ENCODE measurements at places on chromosomes 16 and 17.

DNA sequence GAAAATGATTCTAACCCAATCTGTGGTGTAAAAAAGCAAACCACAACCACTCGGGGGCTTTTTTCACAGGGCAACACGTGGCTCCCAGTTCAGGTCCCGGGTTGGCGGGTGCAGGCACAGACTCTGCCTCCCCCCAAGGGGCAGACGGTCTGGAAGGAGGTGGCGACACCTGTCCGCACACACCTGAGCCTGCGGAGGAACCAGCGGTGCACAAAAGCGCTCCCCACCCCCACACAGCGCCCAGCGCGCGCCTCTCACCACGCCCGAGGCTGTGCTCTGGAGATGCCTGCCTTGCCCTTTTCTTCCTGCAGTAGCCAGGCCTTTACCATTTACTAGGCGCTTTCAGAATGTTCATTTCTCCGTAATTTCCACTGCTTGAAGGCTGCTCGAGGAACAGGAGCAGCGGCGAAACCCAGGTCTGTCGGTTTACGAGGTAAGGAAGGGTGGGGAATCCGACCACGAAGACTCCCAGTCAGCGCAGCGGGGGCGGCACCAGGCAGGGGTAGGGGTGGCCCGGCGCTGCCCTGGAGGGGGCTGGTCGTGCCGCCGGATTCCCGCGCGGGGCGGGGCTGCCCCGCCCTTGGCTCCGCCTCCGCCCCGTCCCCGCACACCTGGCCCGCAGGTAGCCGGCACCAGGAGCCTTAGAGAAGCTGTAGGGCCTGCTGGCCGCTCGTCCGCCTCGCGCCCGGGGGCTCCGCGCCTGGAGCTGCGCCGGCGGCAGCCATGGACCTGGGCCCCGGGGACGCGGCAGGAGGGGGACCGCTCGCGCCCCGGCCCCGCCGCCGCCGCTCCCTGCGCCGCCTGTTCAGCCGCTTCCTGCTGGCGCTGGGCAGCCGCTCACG lies at the start of gene USP43:
Gene USP43, plus strand, starts transcription at position 608 of the 842 bp plus-strand sequence. Its CDS starts 116 bp downstream, at position 724.
- H3K36me3 ChIP-seq = no peaks in the 10 kb centered on the region
- DNase-seq = no peak
- H3K27ac ChIP-seq = no peak within 1 kb of the TSS
- H3K4me3 ChIP-seq = peak within 1 kb of the TSS; percentile 72

DNA sequence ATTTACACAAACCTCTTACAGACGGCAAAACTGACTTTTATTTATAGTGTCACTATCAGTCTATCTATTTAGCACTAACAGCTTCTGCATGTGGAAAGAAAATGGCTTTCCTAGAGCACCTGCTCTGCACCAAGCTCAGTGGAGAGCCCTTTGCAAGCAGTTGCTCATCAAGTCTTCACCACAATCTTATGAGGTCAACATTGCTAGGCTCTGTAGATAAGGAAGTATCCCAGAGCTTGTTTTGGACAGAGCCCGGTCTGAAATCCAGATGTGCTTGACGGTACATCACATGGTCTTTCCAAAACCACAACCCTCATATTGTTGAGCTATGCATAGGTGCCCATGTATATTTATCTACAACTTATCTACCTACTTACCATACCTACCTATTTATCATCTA lies 572.7 kb upstream of the CDH5 start:
- H3K4me1 ChIP-seq = no peaks in the 10 kb centered on the region
- H3K27me3 ChIP-seq = peaks cover 2% of the 10 kb centered on the region
- no peak overlapping the region for H3K4me3 ChIP-seq
- H3K27ac ChIP-seq = no peak overlapping the region

DNA sequence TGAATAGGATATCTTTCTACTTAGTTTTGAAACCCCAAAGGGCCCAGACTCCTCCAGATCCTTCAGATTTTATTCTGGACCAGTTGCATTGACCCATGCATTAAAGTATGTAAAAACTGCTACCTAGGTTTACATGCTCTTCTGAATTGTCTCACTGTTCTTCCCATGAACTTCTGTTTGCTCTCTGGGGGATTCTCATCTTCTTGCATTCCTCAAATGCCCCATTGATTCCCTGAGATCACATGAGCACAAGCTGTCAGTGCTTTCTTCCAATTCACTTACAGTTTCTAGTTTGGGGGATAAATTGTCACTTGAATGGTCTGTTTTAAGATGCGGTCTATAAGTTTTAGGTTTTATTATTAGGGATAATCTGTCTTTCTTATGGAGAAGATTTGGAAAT lies 188.9 kb upstream of the KIF2B start:
- H3K36me3 ChIP-seq = no peaks in the 10 kb centered on the region
- no peak overlapping the region for H3K4me3 ChIP-seq
- no peak overlapping the region for H3K27ac ChIP-seq
- no peaks in the 10 kb centered on the region for H3K4me1 ChIP-seq
- H3K27me3 ChIP-seq = no peaks in the 10 kb centered on the region

GRCh38 chr16:15954814-15955151 lies 5.4 kb downstream of the ABCC1 start:
- peak overlapping the region; percentile 75 for H3K27ac ChIP-seq
- no peak overlapping the region for H3K4me3 ChIP-seq
- no peaks in the 10 kb centered on the region for H3K27me3 ChIP-seq
- peaks cover 6% of the 10 kb centered on the region for H3K36me3 ChIP-seq
- DNase-seq = no peak

DNA sequence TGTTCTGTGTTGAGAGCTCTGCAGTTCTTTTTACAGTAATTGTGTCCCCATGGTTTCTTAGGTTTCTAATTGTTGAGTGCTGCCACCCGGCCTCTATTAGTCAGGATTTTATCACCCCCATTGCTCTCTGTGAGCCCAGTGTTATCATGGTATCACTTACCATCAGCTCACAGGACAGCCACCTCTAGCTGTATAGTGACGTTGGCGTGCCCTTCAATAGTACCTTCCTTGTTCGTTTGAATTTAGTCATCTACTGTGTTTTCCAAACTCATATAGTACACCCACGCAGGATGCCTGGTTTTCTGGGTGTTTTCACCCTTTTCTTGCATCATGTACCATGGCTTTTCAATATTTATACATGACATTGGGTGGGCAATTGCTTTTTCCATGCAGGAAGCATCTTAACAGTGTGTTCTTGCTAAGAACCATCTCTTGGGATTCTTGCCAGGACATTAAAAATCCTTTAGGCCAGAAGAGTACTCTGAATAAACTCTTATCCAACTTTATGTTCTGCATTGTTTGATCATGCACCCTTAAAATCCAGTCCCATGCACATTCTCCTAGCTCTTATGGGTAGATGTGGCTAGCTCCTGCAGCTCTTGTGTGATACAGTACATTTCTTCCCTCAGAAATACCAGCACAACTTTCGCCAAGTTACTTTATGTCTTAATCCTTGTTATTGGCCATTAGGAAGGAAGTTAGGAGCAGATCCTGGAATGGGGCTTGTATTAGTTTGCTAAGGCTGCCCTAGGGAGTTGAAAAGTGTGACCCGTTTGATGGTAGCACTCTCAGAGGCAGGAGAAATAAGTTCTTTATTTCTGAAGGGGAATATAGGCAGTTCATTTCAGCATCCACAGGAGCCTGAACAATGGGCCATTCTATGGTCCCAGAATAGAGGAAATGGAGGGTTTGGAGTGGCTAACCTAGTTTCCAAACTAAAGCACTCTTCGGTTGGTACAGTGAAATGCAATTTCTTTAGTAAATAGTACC lies 11.3 kb upstream of the ABCA10 start:
- no peak overlapping the region for H3K4me3 ChIP-seq
- H3K36me3 ChIP-seq = peaks cover 3% of the 10 kb centered on the region
- no peaks in the 10 kb centered on the region for H3K27me3 ChIP-seq
- no peak overlapping the region for H3K27ac ChIP-seq
- no peak for DNase-seq

DNA sequence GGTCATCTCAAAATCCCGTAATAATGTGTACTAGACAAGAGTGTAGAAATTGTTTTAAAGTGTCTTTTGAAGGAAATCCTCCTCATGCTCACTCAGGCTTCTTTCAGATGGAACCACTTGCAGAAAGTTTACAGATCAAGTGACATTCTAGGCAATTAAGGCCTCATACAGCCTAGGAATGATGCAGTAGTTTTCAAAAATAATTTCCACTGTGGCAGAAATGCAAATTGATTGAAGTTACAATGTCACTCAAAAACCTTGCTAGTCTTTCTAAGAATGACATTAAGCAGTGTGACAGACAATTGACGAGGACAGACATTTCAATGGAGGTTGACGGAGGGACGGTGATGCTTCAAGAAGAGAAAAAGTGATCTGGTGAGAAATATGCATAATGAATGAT lies 53.5 kb upstream of the CDH8 start:
- no peak for DNase-seq
- H3K4me1 ChIP-seq = no peaks in the 10 kb centered on the region
- H3K27me3 ChIP-seq = no peaks in the 10 kb centered on the region
- H3K36me3 ChIP-seq = no peaks in the 10 kb centered on the region

- DNase-seq = no peak
- peak overlapping the region; percentile 49 for H3K27ac ChIP-seq
- H3K4me3 ChIP-seq = no peak overlapping the region
- H3K4me1 ChIP-seq = peaks cover 2% of the 10 kb centered on the region
Observed at GRCh38 chr16:74623214-74623838, 16.4 kb upstream of the GLG1 start.

DNA sequence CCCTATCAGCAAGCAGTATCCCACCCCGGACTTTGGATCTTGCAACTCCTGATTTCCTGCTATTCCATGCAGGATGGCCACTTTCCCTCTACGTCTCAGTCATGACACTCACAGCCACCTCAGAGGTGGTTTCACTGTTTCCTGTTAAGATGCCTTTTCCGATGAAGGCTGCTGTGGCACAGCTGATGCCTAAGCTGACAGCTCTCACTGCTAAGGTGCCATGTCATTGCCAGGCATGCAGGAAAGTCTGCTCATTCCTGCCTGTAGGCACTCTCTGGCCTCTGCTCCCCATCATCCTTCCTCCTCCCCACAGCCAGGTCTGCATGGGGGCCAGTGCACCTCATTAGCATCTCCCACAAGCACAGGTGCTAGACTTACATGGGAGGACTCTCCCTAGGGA lies 173.0 kb downstream of the CBLN1 start:
- no peak overlapping the region for H3K27ac ChIP-seq
- no peaks in the 10 kb centered on the region for H3K4me1 ChIP-seq
- no peak for DNase-seq
- H3K36me3 ChIP-seq = no peaks in the 10 kb centered on the region
- H3K4me3 ChIP-seq = no peak overlapping the region

- no peaks in the 10 kb centered on the region for H3K36me3 ChIP-seq
- DNase-seq = no peak
- no peak overlapping the region for H3K27ac ChIP-seq
- no peak overlapping the region for H3K4me3 ChIP-seq
- no peaks in the 10 kb centered on the region for H3K4me1 ChIP-seq
- H3K27me3 ChIP-seq = peaks cover 12% of the 10 kb centered on the region
Observed at GRCh38 chr16:56108724-56109123, 82.6 kb upstream of the GNAO1 start.

- no peak overlapping the region for H3K4me3 ChIP-seq
- H3K27me3 ChIP-seq = peaks cover 20% of the 10 kb centered on the region
- H3K4me1 ChIP-seq = peaks cover 10% of the 10 kb centered on the region
- no peak for DNase-seq
- no peaks in the 10 kb centered on the region for H3K36me3 ChIP-seq
- H3K27ac ChIP-seq = no peak overlapping the region
Observed at GRCh38 chr17:21375162-21375560, 996 bp upstream of the KCNJ12 start.

- no peak for DNase-seq
- H3K27me3 ChIP-seq = no peaks in the 10 kb centered on the region
- no peak overlapping the region for H3K4me3 ChIP-seq
- H3K27ac ChIP-seq = no peak overlapping the region
- H3K4me1 ChIP-seq = no peaks in the 10 kb centered on the region
Observed at GRCh38 chr16:55035956-55036355, 105.3 kb downstream of the IRX5 start.

DNA sequence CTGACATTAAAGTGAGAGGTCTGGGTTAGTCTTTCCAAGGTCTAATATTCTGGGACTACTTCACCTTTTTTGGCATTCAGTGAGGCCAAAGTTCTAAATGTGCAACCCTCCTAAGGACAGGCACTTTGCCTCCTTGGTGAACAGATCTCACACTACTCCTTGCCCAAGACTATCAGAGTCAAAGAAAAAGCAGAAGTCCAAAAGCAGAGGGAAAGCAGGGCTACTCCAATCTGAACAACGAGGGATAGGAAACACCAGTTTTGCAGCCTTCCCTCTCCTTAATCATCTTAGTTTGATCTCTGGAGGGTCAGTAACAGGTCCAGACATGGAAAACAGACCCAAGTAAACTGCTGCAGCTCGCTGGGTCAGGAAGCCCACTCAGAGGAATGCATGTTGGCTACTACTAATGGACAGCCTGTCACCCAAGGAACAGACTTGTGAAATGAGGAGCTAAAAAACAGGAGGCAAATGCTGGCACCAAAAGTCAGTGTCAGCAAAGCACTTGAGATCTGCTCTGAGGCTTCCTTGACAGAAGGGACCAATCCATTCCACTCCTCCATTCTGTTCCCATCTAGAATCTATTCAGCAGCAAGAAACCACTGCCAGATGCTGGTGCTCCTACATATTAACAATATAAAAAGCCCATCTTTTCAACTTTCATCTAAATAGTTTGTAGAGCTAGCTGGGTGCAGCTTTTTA lies 29.9 kb downstream of the DCUN1D3 start:
- no peak overlapping the region for H3K27ac ChIP-seq
- no peak for DNase-seq
- peaks cover 22% of the 10 kb centered on the region for H3K4me1 ChIP-seq
- no peaks in the 10 kb centered on the region for H3K27me3 ChIP-seq
- no peak overlapping the region for H3K4me3 ChIP-seq

DNA sequence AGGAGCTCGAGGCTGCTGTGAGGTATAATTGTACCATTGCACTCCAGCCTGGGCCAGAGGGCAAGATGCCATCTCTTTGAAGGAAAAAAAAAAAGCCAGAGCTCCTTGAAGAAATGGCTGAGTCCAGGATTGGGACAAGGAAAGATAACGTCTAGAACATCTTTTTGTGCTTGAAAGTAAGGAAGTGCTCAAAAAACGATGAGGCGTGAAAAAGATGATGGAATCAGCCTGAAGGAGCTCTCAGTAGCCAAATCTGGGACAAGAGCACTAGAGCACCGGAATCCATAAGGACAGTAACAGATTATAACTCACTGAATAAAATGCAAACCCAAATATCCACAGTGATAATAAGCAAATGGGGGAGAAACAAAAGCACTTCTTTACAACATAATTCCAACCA lies 22.1 kb downstream of the EFTUD2 start:
- DNase-seq = no peak
- no peak overlapping the region for H3K4me3 ChIP-seq
- no peaks in the 10 kb centered on the region for H3K27me3 ChIP-seq
- H3K36me3 ChIP-seq = peaks cover 21% of the 10 kb centered on the region
- no peak overlapping the region for H3K27ac ChIP-seq

GRCh38 chr17:15249487-15249886 lies 15.6 kb downstream of the PMP22 start:
- DNase-seq = no peak
- H3K27me3 ChIP-seq = peaks cover 12% of the 10 kb centered on the region
- no peak overlapping the region for H3K4me3 ChIP-seq
- H3K27ac ChIP-seq = no peak overlapping the region

GRCh38 chr16:89268987-89269735 lies 51.7 kb downstream of the ZNF778 start:
- H3K27me3 ChIP-seq = no peaks in the 10 kb centered on the region
- DNase-seq = no peak
- H3K4me3 ChIP-seq = no peak overlapping the region
- H3K4me1 ChIP-seq = no peaks in the 10 kb centered on the region
- no peak overlapping the region for H3K27ac ChIP-seq
